CD4-positive, CD25-positive, alpha-beta regulatory T cell (primary cell): ENCODE measurements at places on chromosomes 11 and 22. TPM values are rescaled to one million over a fixed set of nuclear protein-coding genes. Genes with fewer than 3 reads are reported as not detected.

DNA sequence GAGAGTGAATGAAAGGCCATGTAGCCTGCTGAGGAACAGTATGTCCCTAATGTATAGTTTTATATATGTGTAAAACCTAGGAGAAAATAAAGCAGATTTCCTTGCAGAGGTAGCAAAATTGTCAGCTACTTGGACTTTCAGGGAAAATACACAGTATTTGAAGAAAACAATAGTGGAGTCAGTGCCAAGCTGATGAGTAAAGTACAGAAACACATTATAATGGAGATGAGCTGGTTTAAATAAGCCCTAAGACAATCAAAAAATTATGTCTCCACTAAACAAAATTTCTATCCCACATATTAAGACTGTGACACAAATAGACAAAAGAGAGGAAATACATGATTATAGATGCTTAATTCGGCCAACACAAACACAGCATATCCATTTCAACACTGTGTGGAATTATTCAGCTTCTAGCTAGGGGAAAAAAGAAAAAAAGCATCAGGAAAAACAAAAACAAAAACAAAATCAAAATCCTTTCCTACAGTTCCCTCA, 75.9 kb downstream of the MAML2 start:
- no peaks in the 10 kb centered on the region for H3K27me3 ChIP-seq
- peaks cover 40% of the 10 kb centered on the region for H3K4me1 ChIP-seq
- H3K4me3 ChIP-seq: peak overlapping the region; percentile 78
- H3K27ac ChIP-seq: peak overlapping the region; percentile 75
- H3K36me3 ChIP-seq: peaks cover 11% of the 10 kb centered on the region
- DNase-seq: no peak

GRCh38 chr11:12824281-12825041, 150.2 kb downstream of the TEAD1 start:
- no peak for DNase-seq
- no peaks in the 10 kb centered on the region for H3K36me3 ChIP-seq
- H3K27me3 ChIP-seq: peaks cover 25% of the 10 kb centered on the region
- no peaks in the 10 kb centered on the region for H3K4me1 ChIP-seq
- no peak overlapping the region for H3K27ac ChIP-seq

The NRIP3 gene
- 3.4 TPM for total RNA-seq

DNA sequence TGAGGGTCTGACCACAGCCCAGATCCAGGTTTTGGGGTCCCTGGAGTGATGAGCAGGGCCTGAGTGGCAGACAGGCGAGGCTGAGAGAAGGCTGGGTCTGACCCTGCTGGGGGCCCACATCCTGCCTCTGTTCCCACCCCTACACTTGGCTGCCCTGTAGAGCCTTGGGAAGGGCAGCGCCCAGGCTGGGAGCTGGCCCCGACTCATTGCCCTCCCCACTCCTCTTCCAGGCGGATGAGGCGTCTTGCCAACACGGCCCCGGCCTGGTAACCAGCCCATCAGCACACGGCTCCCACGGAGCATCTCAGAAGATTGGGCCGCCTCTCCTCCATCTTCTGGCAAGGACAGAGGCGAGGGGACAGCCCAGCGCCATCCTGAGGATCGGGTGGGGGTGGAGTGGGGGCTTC, 4.9 kb downstream of the DERL3 start:
- peaks cover 9% of the 10 kb centered on the region for H3K4me1 ChIP-seq
- peaks cover 30% of the 10 kb centered on the region for H3K36me3 ChIP-seq
- H3K27me3 ChIP-seq: no peaks in the 10 kb centered on the region
- H3K4me3 ChIP-seq: no peak overlapping the region

DNA sequence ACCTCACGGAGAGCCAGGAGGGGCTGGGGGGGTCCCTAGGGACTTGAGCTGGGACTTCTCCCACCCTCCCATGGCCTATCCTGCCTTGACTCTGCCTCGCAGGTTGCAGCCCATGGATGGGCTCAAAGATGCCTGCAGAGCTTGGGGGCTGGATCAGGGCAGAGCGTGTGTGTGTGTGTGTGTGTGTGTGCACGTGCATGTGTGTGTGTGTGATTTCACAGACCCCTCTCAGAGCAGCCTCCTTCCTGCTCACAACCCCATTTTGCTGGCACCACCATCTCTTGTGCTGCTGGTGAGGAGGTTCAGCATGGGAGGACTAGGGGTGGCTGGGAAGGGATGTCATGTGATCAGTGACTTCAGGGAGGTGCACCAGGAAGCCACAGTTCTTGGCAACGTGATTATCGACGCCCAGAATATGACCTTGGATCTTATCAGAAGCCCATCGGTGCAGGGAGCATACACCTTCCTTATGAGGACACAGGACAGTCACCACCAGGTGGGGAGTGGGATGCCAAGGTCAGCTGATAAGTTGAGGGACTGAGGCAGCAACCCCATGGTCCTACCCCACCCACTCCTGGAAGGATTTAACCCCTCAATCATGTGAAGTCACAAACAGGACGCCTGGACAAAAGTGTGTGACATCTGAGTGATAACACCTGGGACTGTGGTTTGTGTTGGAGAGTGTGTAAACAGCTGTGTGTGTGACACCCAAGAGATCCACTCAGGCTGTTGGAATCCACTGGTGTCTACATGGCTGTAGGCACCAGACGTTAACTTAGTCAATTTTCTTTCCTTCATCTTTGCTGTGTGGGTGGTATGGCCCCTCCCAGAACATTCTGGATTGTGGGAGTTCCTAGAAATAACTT, 1.8 kb upstream of the NAALADL1 start:
- H3K4me1 ChIP-seq: no peaks in the 10 kb centered on the region
- no peaks in the 10 kb centered on the region for H3K27me3 ChIP-seq
- DNase-seq: no peak
- no peak overlapping the region for H3K4me3 ChIP-seq
- H3K27ac ChIP-seq: no peak overlapping the region

- no peaks in the 10 kb centered on the region for H3K36me3 ChIP-seq
- no peak for DNase-seq
- H3K4me3 ChIP-seq: no peak overlapping the region
- no peak overlapping the region for H3K27ac ChIP-seq
- peaks cover 3% of the 10 kb centered on the region for H3K27me3 ChIP-seq
Observed at GRCh38 chr11:45755281-45755859, 49.6 kb upstream of the SLC35C1 start.

- H3K27me3 ChIP-seq: no peaks in the 10 kb centered on the region
- H3K4me1 ChIP-seq: no peaks in the 10 kb centered on the region
- no peak overlapping the region for H3K4me3 ChIP-seq
Observed at GRCh38 chr11:2685566-2686359, 14.0 kb downstream of the KCNQ1OT1 start.

The CBLIF gene
- not detected for total RNA-seq
